Mesenteric fat pad (tissue), 1 donor: ENCODE measurements at places on chromosomes 1 and 21. TPM values are rescaled to one million over a fixed set of nuclear protein-coding genes. Genes with fewer than 3 reads are reported as not detected.

SYT6 gene
- not detected for total RNA-seq

TRIM45 gene
- total RNA-seq, result 0.64 TPM

ACTL8 gene
- not detected for total RNA-seq

BTG2 gene
- 178 TPM for total RNA-seq

CBS gene
- total RNA-seq, result 12.2 TPM

UMODL1 gene
- not detected for total RNA-seq

HMCN1 gene
- total RNA-seq, result 13.3 TPM

ITLN2 gene
- not detected for total RNA-seq
